Activated CD4-positive, alpha-beta T cell treated with anti-CD3 and anti-CD28 coated beads for 48 hours (primary cell): ENCODE measurements at places on chromosomes 3 and 15.
A peak's percentile ranks its signal among the peaks of the same experiment; 100 is the strongest.

DNA sequence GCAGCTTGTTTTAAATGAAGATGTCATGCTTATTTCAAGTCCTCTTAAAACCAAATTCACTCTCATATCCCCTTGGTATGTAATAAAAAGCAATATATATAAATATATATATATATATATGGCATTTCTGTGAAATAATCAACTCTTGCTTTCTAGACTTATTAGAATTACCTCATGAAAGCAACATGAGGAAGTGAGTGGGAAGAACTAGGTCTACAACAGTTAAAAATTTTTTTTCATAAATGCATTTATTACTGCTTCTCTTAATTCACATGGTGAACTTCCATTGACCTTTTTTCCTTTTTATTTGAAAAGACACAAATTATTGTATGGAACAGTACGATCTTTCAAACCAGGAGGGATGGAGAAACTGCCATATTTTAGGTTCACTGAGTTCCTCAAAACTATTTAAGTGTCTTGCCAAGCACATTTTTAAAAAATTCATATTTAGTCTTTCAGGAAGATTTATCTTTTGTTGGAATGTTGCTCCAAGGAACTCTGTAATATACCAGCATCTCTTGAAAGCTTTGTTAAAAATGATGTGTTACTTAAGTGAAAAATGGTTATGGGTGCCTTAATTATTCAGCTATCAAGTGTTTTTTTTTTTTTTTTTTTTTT, 185.2 kb downstream of the GHSR start:
- no peak for DNase-seq

- DNase-seq, result no peak
These were observed 603.5 kb downstream of the MECOM start for GRCh38 chr3:169060037-169060436.

GRCh38 chr3:107884719-107885460, 205.9 kb downstream of the CD47 start:
- DNase-seq, result no peak

GRCh38 chr15:25439369-25439836, 579 bp upstream of the UBE3A start:
- no peak for DNase-seq

DNA sequence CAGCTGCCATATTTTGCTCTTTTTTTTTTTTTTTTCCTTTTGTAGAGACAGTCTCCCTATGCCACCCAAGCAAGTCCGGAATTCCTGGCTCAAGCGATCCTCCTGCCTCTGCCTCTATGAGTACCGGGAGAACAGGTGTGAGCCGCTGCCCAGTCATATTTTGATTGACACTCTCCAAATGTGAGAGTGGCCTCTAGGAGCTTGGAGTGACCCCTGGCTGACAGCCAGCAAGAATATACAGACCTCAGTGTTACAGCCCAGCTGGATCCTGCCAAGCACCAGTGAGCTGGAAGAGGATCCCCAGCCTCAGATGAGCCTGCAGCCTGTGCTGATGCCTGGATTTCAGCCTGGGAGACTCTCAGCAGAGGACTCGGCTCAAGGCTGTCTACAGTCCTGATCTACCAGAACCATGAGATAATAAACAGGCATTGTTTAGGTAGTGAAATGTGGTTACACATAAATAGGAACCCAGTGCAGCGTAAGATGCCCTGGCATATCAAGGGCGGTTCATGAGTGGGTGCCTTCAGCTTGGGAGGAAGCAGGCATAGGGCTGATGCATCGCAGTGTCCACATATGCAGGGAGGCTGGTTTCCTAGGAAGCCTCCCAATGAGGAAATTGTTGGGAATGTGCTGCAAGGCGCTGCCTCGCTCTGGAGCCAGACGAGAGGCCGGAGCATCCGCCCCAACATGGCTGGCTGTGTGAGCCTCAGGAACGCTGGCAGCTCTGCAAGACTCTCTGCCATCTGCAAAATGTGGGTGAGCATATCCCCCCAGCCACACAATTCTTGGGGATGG, 38.9 kb upstream of the ATP10A start:
- no peak for DNase-seq

DNA sequence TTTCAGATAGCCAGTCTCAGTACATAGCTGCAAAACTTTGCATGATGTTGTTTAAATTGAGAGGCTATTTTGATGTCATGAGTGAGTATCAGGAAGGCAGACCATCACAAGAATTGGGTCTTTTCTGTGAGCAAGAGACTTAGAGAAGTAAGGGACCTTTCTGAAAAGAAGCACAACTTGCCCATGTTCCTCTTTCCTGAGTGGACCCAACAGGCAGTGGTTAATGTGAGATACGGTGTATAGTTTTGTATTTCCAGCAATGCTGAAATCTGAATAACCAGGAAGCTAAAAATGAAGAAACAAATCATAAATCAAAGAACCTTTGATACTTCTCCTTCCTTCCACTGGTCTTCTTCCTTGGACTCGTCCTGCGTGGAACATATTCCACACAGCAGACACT, 25.1 kb downstream of the MCTP2 start:
- no peak for DNase-seq

DNA sequence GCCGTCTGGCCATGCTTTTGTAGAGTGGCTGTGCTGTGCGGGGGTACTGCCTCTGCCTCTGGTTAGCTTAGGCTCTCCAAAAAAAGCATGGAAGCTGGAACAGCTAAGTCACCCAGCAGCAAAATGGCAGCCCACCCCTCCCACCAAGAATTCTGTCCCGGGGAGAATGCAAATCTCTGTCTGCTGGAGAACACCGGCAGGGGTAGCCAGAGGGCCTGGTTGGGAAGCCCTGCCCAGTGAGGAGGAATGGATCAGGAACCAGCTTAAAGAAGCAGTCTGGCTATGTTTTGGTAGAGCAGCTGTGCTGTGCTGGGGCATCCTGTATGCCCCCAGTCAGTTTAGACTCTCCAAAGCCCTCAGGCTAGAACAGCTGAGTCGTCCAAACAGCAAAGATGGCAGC, 56.2 kb upstream of the PTPRG start:
- no peak for DNase-seq

GRCh38 chr3:79253271-79253670, 514.5 kb downstream of the ROBO1 start:
- DNase-seq, result no peak

DNA sequence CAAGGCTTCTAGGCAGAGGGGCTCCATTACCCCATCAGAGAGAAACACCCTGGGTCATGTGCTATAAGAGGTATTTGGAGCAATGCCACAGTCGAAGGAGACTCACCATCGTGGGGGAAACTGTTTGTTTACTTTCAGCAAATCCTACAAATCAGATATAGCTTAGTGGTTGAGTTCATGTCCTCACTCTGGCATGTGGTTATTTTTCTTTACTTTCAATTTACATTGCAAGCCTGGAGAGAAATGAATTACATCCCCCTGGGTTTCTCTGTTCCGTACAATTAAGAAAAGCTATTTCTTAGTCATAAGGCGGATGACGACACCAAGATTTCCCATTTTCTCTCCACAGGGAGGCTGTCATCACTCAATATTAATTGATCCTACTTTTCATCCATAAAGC, 36.9 kb downstream of the RFTN1 start:
- no peak for DNase-seq

DNA sequence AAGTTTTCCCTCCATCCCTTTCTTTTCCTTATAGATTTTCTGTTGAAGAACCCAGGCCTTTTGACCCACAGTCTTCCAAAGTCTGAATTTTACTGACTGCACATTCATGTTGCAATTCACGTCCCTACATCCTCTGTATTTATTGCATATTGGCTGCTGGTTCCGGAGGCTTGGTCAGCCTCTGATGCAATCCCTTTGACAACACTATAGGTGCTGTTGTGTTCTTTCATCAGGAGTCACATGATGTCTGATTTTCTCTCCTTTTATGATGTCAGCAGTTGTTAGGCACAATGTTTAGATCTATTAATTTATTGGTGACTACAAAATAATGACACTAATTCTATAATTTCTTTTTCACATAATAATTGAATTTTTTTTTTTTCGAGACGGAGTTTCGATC, 8.7 kb downstream of the CYP1A1 start:
- DNase-seq, result no peak

GRCh38 chr3:106191211-106191610, 322.4 kb upstream of the CBLB start:
- no peak for DNase-seq

- peak; percentile 40 for DNase-seq
These were observed 225.5 kb upstream of the IL12A start for GRCh38 chr3:159763011-159763601.

- no peak for DNase-seq
These were observed 1.3 kb downstream of the FEM1B start for GRCh38 chr15:68278595-68279405.

GRCh38 chr3:11305509-11305908, 33.3 kb downstream of the ATG7 start:
- DNase-seq, result no peak

- DNase-seq, result no peak
These were observed 14.8 kb downstream of the BDH1 start for GRCh38 chr3:197540961-197541377.

DNA sequence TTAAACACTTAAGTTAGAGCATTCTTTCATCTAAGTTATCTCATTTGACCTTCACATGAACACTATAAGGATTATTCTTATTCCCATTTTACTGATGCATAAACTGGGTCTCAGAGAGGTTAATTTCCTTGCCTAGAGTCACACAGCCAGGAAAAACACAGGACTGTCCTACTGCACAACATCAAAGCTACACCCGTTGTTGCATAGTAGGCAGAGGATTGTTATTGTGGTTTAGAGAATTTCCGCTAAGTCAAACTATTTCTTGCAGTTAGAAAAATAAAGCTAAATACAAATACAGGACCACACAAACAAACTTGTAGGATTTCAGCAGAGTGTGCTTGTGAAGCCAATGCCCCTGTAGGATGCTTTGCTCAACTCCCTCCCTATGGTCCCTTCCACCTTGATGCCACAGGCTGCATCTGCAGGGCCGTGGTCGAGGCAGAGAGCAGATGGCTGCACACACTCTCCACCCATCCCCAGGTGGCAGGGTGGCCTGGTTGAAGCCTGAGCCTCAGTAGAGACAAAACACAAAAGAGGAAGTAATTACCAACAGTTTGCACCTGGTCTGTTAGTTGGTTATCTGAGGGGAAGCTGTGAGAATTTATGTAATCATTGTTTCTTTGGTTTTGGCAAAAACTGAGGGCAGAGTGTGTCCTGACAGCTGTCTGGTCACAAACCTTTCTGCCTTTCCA, 41.1 kb upstream of the SKOR1 start:
- DNase-seq, result no peak

DNA sequence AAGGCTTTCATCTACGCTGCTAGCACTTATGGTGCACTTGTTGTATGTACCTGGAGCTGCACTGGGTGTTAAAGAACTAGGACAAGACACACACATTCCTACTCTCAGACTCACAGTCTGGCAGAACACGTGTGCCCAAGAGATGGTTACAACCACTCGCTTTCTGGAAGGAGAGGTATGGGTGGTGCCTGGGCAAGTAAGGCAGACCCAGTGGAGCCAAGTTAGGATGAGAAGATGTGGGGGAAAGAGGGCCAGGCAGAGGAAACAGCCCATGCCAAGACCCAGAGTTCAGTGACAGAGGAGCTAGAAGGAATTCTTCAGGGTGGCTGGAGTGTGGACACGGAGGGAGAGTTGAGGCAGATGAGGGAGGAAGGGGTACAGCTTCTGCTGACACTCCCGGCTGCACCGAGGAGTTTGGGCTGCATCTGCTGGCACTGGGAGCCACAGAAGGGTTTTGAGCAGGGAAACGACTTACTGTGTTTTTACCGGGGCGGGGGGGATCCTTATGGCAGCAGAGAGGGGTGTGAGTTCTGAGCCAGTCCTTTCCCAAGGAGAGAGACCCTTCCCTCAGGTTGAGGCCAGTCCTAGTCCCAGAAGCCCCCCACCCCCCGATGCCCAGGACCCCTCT, 59.0 kb downstream of the GRIP2 start:
- DNase-seq, result no peak

DNA sequence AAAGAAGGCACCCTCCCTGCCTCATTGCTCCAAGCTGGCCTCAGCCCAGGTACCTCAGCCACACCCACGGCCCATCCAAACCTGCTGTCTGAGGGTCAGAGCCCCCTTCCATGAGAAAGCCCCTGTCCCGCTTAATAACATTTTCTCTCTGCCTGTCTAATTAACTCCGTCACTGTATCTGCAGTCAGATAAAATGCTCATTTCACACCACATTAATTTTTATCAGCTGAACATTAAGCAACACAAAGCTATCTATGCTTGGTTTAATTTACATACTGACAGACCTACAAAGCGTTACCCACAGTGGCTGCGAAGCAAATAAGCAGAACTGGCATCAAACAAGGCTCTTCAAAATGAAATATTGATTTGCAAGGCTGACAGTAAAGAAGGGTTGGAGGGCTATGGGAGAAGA, 309.8 kb upstream of the ICE2 start:
- no peak for DNase-seq

DNA sequence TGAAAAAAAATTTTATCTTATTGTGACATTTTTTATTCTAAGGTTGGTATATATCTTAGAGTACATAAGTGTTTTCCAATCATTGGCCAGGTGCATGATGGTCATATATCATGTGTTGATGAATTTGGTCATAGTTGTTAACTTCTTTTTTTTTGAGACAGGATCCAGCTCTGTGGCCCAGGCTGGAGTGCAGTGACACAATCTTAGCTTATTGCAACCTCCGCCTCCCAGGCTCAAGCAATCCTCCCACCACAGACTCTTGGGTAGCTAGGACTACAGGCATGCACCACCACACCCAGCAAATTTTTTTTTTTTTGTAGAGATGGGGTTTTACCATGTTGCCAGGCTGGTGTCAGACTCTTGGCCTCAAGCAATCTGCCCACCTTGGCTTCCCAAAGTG, 44.0 kb downstream of the PCCB start:
- no peak for DNase-seq

DNA sequence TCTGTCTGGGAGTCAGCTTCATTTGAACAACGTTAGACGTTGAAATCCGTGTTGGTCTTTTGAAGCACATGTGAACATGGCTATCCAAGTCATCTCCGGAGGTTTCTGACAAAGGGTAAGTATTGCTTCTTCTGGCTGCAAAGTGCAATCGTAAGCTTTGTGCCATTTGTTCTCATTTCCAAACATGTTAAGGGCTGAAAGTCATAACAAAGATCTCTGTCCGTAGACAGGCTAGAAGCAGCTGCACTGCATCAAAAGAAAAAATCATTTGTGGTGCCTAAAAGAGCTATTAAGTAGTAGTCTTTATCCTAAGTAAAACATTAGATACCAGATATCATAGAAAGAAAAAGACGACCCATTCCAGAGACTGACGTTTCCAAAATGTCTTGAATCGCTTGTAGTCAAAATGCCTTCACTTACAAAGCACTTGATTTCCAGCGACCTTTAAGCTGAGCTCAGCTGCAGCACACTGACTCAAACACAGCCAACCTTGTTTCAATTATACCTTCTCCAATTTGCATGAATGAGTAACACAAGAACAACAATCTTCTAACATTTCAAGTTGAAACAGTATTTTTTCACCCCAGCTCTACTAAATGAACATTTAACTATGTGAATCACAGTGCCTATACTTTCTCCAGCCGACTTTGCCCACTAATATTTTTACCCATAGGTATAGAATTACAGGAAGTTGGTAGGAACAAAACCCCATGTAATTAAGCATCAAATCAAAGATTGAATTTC, 76.6 kb downstream of the NEDD4 start:
- DNase-seq, result no peak
